WERI-Rb-1 (cell line): ENCODE measurements at places on chromosomes 11 and 22.

- peak; percentile 33 for DNase-seq
Observed at GRCh38 chr11:74487875-74488274, 5.6 kb downstream of the LIPT2 start.

DNA sequence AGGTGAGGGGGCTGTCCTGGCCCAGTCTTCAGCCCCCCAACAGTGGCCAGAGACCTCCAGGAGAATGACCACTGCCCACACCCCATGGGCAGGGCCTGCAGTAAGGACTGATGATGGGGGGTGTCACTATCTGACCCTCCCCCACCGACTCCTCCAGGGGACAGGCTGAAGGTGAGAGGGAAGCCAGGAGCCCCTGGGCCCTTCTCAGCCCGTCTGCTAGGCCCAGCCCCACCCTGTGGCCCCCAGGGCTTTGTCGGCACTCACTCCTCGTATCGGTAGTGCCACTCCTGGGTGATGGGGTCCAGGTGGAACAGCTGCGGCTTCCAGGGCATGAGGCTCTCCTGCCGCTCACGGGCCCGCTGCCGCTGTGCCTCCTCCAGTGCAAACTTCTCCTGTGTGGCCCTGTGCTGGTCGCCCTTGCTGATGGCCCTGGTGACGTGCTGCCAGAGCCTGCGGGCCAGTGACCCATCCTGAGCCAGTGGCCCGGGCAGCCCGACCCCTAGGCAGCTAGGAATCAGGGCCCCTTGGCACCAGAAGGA is 35.4 kb upstream of the CARS1 start:
- no peak for DNase-seq

DNA sequence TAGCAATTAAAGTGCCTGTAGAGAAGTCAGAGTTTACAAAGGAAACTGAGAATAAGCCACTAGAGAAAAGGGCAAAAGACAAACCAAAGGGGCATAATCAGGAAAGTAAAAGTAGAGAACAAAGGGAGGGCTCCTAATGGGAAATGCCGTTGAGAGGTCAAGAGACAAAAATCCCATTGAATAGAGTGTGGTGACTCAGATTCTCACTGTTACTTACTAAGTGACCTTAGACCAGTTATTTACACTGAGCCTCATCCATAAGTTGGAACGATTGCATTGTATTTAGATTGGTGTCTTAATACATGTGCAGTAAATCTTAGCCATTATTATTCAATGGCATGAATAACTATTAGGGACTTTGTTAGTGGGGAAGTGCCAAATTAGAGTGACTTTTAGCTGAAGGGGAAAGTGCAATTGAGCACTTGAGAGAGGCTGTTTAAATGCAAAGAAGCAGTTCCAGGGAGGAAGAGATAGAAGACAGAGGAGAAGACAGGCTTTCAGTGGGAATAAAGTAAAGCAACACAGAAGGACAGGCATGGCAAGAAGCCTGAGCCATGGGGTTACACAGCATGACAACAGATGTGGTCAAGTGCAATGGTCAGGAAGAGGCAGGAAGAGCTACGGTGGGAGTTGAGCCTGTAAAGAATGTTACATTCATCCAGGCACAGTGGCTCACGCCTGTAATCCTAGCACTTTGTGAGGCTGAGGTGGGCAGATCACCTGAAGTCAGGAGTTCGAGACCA is 82.6 kb downstream of the UBASH3B start:
- DNase-seq = no peak

GRCh38 chr11:73275381-73275750 is 3.2 kb downstream of the P2RY6 start:
- DNase-seq = no peak

DNA sequence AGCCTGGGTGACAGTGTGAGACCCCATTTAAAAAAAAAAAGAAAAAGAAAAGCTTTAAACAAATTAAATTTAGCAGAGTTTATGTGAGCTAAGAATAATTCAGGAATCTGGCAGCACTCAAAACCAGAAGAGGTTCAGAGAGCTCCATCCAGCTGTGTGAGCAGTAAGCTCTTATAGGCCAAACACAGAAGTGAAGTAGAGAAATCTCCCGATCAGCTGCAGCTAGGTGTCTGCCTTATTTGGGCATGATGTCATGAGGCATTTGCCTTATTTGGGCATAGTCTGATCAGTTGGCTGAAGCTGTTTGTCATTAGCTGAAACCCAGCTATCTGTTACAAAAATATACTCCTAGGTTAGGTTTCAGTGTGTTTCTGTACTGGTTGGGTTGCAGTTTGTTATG is 8.2 kb downstream of the MS4A15 start:
- DNase-seq = no peak
